ENCODE measurements at places on chromosomes 4 and X. TPM values are rescaled to one million over a fixed set of nuclear protein-coding genes. Genes with fewer than 3 reads are reported as not detected.

The CDX4 gene
- not detected for total RNA-seq

The POF1B gene
- total RNA-seq, result 4.7 TPM

The TRIM75 gene
- not detected for total RNA-seq

The PLAC1 gene
- not detected for total RNA-seq

The SEC31A gene
- 115 TPM for total RNA-seq
